ENCODE measurements at places on chromosomes 1 and 21.

DNA sequence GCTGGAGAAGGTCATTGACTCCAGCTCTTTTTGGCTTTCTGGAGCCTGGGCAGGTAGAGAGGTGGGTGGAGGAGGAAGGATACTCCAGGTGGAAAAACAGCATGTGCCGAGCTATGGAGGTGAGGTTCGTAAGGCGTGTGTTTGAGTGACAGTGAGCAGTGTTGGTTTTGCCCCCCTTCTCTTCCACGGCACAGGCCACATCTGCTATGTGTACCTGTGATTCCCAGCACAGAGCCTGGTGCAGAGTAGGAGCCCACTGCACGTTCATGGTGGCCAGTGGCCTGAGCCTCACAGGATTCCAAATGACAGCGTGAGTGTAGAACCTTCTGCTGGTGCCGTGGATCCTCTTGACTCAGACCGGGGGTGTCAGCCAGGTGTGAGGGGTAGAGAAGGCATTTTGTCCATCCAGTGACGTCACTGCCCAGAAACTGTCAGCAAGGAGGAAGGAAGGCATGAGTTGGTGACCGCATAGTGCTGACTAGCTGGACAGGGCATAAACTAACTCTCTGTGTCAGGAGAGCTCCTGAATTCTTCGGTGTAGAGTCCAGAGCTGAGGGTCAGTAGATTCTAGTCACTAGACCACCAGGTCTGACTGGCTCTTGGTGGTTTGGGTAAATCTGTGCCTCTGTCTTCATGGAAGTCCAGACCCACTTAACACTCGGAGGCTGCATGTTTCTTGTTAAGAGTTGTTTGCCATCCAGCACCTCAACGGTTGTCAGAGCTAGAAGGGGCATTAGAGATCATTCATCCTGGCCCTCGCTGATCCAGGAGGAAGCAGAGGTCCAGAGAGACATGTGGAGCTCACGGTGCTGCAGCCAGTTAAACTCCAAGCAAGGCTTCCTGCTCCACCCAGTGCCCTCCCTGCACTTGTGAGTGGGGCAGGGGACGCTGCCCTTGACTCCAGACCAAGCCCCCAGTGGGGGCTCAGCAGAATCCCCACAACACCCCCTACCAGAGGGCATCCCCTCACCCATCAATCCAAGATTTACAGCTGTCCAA, 3.8 kb downstream of the QSOX1 start:
- DNase-seq, result no peak

DNA sequence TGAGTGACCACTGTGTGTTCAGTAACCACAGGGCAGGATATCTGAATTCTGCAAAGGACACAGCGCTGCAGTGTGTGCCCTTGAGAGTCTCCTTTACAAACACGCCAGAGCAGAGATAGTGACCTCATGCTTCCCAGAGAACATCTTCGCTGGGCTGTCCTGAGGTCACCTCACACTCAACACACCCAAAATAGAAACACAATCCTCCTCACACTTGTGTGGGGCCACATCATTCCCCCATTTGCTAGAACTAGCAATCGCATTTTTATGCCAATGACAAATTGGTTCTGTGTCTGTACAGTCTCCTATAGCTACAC, 140.1 kb upstream of the NRIP1 start:
- no peak for DNase-seq

DNA sequence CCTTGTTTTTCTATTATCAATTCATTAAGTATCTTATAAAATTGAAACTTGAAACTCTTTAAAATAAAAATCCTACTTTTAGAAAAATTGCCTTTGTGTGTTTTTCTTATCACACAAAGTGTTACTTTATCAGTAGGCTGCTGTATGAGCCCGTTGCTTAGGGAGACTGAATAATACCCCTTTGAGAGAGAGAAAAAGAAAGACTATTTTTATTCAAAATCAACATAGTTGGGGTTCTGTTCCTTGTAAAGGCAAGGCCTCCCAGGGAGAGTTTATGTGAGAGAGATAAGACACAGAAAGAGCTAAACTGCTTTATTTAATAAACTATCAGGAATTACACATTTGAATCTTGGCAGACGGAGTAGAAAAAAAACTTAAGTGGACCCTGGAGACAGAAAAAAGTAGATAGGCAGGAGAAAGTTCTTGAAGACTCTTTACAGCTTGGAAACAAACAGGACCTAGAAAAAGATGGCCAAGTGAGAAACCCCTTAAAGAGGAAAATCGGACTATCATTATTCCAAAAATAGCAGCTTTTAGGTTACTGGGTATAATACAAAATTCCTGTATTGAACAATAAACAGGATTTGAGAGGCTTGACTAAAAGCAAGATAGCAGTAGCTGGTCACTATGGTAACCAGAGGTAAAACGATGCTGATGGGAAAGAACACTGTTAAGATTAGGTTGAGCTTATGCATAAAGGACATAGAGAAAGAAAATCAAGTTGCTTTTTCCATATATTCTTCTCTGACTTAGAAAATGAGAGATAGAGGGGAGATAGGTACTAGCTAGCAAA, 170.9 kb downstream of the LRRC7 start:
- DNase-seq, result no peak

DNA sequence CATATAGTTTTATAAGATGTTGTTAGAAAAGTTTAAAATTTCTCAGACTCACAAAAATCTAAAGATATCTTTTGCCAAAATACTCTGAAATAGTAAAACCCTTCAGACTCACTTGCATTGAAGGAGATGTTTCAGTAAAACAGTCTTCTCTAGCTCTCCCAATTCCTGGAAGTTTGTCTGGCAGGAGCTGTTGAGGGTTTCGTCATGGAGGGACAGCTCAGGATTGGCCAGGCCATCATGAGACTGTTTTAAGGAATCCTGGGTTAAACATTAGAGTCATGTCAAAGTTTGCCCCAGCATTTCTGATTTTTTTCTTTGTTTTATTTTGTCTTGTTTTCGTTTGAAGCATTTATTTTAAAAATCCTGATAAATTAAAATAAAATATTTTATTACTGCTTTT, 293.8 kb upstream of the PBX1 start:
- no peak for DNase-seq

GRCh38 chr1:33943978-33944377, 80.1 kb downstream of the HMGB4 start:
- no peak for DNase-seq
